Natural killer cell treated with Interleukin-12 subunit alpha and Interleukin-12 subunit beta and Interleukin-15 and Interleukin-18, amount 100 ng/mL, for 72 hours (primary cell): ENCODE measurements at places on chromosomes 4 and X. TPM values are rescaled to one million over a fixed set of nuclear protein-coding genes. Genes with fewer than 3 reads are reported as not detected.
A peak's percentile ranks its signal among the peaks of the same experiment; 100 is the strongest.

DGKK gene
- total RNA-seq, result 4.1 TPM

MAGEA6 gene
- not detected for total RNA-seq

DNA sequence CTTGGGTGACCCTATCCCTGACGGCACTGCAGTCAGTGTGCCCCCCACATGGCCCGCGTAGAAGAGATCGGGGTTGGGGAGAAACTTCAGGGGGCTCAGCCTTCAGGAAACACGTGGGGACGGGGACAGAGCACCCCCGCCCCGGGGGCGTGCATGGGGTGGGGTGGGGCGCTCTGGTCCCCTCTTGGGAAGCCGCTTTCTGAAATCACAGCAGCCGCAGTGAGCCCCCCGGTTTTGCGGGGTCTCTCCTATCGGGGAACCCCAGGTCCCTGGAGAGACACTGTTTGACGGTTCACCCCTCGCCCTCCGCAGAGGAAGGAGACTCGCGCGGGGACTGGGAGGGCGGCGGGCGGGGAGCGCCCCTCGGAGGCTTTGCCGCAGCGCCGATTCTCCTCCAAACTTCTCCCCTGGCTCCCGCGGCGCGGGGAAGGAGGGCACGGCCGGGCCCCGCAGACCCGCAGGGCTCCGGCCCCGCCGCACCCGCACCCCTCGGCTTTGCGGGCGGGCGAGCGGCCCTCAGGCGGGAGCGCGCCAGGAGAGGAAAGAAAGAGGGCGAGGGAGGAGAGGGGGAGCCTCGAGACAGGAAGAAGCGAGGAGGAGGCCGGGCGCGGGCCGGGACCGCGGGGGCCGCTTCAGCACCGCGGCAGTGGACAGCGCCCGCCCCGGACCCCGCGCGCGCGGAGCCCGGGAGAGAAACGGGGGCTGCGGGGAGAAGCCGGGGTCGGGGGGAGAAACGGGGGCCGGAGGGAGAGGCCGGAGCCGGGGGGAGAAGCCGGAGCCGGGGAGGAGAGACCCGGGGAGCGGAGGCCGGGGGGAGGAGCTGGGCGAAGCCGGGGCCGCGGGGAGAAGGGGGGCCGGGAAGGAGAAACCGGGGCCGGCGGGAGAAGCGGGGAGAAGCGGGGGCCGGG, 612 bp downstream of the CPLX1 start:
- no peak overlapping the region for H3K4me3 ChIP-seq
- no peak overlapping the region for H3K27ac ChIP-seq
- DNase-seq, result peak; percentile 54
- peaks cover 6% of the 10 kb centered on the region for H3K4me1 ChIP-seq
- H3K36me3 ChIP-seq, result peaks cover 7% of the 10 kb centered on the region

DNA sequence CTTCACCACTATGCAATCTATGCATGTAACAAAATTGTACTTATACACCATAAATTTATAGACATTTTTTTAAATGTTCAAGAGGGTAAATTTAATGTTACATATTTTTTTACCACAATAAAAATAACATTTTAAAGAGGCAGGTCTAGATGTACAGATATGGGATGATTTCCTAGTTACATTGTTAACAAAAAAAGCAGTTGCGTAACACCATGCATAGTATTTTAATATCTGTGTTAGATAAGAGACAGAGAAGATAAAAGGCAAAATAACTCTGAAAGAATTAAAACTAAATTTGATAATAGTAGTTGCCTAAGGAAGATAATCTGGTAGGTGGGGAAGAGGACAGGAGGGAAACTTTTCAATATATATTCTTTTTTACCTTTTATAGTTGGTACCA, 9.1 kb upstream of the ATRX start:
- DNase-seq, result no peak
- no peak overlapping the region for H3K27ac ChIP-seq
- no peaks in the 10 kb centered on the region for H3K36me3 ChIP-seq
- no peaks in the 10 kb centered on the region for H3K27me3 ChIP-seq
- no peak overlapping the region for H3K4me3 ChIP-seq

DNA sequence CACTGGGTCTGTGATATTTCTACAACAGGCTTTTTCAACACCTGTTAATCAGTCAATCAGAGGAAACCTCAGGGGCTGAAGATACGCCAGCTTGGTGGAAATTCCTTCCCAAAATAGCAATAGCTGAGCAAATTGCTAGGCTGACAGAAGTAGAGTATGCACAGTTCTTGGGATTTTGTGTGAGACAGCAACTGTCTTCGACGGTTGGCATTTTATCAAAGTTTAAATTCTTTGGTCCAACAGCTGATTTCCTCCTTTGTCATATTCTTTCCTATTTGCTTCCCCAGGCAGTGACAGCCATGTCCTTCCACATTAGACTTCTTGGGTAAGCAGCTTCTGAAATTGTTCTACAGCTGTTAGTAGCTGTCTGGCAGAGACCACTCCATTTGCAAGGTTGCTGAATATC, 8.0 kb upstream of the PALLD start:
- H3K4me3 ChIP-seq, result no peak overlapping the region
- peaks cover 5% of the 10 kb centered on the region for H3K36me3 ChIP-seq
- no peak for DNase-seq
- peaks cover 8% of the 10 kb centered on the region for H3K4me1 ChIP-seq
- H3K27me3 ChIP-seq, result peaks cover 21% of the 10 kb centered on the region
- H3K27ac ChIP-seq, result no peak overlapping the region

- peaks cover 4% of the 10 kb centered on the region for H3K36me3 ChIP-seq
- H3K27ac ChIP-seq, result no peak overlapping the region
- no peaks in the 10 kb centered on the region for H3K27me3 ChIP-seq
- H3K4me3 ChIP-seq, result no peak overlapping the region
- H3K4me1 ChIP-seq, result no peaks in the 10 kb centered on the region
Measured at GRCh38 chr4:126409746-126410145, 1095.0 kb downstream of the FAT4 start.

- no peak overlapping the region for H3K27ac ChIP-seq
- DNase-seq, result no peak
- no peaks in the 10 kb centered on the region for H3K27me3 ChIP-seq
- H3K4me3 ChIP-seq, result no peak overlapping the region
- no peaks in the 10 kb centered on the region for H3K4me1 ChIP-seq
- no peaks in the 10 kb centered on the region for H3K36me3 ChIP-seq
Measured at GRCh38 chr4:172843192-172843591, 325.4 kb upstream of the GALNT7 start.

DNA sequence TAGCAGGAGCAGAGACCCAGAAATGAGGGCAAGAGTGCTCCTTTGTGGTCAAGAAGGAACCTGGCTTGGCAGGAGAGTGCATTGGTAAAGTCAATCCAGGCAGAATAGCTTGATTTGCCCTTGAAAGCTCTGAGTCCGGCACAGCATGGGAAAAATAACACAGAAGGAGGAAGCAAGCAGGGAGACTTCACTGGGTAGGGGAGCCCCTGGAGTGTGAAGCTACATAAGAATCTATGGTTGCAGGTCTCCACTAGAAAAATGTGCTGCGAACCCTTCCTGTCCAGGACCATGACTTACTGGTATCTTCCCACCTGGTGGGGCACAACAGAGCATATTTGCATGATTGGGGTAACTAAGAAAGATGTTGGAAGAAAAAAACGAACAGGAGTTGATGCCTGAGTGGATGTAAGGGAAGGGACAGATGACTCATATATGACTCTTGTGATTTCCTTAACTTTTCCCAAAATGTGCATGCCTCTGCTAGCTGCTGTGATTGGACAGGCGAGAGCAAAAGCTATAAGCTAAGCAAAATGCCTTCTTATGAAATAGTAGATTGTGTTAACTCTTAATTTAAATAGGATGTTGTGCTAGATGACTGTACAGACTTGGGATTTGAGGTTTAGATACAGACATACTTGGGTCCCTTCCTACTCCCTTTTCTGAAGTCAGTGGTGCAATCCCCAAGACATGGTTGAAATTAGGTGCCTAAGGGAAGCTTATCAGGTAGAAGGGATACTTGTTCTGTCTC, 3.3 kb downstream of the IL13RA1 start:
- DNase-seq, result no peak
- H3K4me1 ChIP-seq, result peaks cover 14% of the 10 kb centered on the region
- peaks cover 6% of the 10 kb centered on the region for H3K36me3 ChIP-seq
- H3K27ac ChIP-seq, result no peak overlapping the region
- H3K27me3 ChIP-seq, result peaks cover 36% of the 10 kb centered on the region

DNA sequence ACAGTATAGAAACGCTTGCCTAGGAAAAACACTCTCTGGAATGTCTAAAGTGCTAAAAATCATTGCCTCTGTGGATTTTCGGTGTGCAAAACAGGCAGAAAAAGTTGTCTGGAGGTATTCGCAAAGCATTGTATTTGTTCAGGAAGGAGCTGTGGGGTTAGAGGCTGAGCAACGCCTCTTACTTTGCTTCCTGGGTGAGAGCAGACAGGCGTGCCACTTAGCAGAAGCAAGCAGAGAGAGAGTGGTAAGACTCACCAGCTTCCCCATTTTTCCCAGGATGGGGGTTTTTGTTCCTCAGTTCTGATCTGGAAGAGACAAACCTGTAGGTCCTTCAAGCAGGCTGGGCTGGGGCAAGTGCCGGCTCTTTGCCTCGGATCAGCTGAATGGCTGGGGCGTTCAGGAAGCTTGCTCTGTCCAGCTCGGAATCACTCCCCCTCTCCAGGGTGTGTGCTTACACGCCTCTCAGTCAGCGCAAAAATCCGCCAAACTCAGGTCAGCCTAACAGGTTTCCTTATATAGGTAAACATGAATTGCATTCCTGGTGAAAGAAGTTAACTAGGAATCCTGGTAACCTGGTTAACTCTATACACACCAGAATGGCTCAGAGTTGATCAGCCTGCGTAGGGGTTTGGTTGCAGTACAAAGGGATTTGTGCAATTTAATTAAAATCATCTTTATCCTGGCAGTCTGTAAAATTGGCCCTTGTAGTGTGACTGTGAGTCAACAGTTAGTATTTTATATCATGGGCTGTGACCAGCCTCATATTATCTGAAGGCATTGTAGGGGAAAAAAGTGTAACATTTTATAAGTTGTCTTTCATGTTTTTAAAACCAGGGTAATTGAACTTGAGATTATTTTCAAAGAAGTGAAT, 213.1 kb upstream of the MID1 start:
- H3K27ac ChIP-seq, result no peak overlapping the region
- H3K27me3 ChIP-seq, result no peaks in the 10 kb centered on the region
- H3K4me1 ChIP-seq, result no peaks in the 10 kb centered on the region
- H3K36me3 ChIP-seq, result no peaks in the 10 kb centered on the region

GRCh38 chr4:88985088-88985773, 71.8 kb downstream of the FAM13A start:
- H3K27ac ChIP-seq, result no peak overlapping the region
- no peaks in the 10 kb centered on the region for H3K4me1 ChIP-seq
- no peak overlapping the region for H3K4me3 ChIP-seq
- no peaks in the 10 kb centered on the region for H3K36me3 ChIP-seq
- no peak for DNase-seq
